NCI-H69 (cell line): ENCODE measurements at places on chromosomes 1 and 21.

GRCh38 chr1:56938646-56939045, 27.2 kb downstream of the C8B start:
- no peak for DNase-seq

GRCh38 chr1:170145770-170146676, at the start of gene NTMT2:
TSS of gene NTMT2 (plus strand) at chr1:170145959. CDS start at chr1:170146108, 149 bp downstream.
- DNase-seq, result peak; percentile 97

GRCh38 chr1:6424619-6425593, at the start of gene ESPN:
TSS of gene ESPN (plus strand) at chr1:6424776. CDS start at chr1:6424956, 180 bp downstream.
- DNase-seq, result peak; percentile 32

DNA sequence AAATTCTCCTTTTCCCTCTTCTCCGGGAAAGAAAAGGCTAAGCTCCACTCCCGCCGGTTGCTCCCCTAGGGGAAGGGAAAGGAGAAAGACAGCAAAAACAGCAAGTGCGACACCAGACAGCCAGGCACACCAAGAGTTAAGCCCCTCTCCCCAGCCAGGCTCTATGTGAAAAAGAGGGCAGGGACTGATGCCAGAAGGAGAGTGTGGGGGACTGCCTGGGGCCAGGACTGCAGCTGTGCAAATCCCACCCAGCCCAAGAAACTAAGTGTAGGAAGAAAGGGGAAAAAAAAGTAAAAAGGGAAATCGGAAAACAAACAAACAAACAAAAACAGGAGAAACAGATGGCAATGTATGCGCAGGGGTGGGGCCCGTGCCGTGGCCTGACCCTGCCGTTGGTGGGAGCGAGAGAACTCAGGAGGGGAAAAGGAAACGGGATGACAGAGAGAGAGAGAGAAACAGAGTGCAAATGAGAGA, 27.7 kb upstream of the FMO1 start:
- DNase-seq, result peak; percentile 72

- DNase-seq, result no peak
These were observed 196.0 kb downstream of the FMN2 start for GRCh38 chr1:240287722-240288121.

- peak; percentile 51 for DNase-seq
These were observed 1.8 kb upstream of the EXTL1 start for GRCh38 chr1:26019641-26020315.

- DNase-seq, result peak; percentile 7
These were observed 1.9 kb downstream of the OLIG1 start for GRCh38 chr21:33071770-33072306.

- DNase-seq, result no peak
These were observed 46.2 kb upstream of the ACOT11 start for GRCh38 chr1:54501849-54502248.

DNA sequence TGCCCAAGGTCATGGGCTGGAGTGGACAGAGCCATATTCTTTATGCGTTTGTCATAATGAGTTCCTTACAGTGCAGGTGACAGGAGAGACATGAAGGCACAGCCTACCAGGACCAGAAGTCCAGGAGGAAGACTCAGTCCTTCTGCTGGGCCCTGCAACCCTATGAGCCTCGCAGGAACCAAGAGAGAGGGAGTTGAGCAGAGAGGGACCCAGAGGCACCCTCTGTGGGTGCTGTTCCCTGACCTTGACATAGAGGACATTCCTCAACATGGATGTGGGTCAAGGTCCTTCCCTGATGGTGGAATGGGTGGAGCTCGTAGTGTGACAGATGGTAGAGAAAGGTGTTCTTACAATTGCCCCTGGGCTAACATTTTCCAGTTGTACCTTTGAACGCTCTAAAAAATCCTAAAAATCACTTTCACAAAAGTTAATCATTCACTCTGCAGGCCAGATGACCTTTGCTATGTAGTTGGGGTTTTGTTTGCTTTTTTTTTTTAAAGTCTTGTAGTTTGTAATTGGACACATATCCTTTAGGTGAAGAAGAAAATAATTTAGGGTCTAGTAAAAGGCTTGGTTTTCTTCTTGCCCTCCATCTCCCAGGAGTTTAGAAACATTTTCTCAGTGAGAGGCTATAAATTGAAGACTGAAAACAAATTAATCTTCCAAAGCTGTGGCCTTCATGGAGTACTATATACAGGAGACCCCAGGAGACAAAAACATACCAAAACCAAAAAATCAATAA, 41.9 kb downstream of the MAB21L3 start:
- DNase-seq, result no peak

DNA sequence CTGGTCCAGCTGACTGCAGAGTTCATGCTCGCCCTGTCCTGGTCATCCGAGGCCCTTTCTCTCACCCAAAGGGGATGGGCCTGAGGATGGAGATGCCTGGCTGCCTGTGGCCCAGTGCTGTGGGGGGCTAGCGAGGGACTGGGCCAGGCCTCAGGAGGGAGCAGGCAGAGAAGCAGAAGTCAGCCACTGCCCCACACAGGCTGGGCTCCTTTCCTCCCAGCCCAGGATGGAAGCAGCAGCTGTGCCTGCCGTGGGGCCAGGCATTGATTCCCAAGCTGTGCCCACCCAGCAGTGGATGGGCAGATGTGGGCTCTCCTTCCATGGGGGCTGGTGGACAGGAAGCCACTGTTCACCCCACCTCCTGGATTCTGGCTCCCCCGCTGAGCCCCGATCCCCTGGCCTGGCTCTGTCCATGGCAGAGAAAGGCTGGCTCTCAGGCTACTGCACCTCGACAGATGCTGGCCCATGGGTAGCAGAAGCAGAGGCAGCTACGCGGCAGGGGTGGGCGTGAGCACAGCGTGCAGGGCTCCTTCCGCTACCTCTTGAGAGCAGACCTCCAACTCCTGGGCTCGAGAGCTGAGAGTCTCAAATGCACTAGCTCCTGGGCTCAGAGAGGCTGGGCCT, 24.6 kb downstream of the RUNX3 start:
- DNase-seq, result no peak

- peak; percentile 60 for DNase-seq
These were observed 33.1 kb upstream of the LBR start for GRCh38 chr1:225460737-225461532.

DNA sequence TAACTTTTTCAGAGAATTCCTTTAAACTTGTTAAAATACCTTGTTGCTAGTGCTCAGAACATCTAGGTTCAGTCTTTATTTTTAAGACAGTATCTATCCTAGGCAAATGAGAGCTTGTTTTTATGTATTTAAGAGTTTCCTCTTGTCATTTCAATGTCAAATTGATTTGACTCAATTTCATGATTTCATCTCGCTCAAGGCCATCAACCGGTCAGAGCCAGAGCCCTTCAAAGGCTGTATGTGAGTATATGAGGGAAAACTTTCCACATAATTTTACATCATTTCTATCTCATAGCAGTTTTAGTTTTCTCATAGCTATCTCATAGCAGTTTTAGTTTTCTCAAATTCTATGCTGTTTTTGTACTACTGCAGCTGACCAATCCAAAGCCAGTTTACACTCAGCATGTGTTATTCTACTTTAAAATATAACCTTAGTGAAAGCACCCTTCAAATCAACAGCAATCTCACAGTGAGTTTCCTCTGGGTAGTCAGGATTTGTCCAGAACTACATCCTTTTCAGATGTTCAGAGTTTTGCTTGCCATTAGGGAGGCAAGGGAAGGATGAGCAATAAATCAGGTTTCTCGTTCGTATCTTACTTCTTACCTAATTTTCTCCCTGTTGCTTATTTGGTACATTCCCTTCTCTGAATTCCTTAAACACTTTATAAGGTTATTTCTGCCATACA, 12.7 kb downstream of the HNRNPU start:
- DNase-seq, result no peak

DNA sequence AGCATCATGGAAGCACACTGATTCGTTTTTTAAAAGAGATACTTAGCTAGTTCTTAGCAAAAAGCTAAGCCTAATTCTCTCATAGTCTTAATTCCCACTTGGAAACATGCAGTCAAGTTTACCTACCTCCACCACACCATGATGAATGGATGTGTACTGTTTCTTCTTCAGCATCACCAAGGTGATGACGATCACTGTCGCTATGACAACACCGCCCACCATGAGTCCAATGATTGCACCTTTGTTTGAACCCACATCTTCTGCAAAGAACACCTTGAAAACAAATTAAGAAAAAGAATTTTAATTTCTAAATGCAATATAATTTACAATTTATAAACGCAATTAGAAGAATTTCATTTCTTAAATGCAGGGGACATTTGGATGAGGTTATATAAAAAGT, 156.8 kb downstream of the GABPA start:
- no peak for DNase-seq

DNA sequence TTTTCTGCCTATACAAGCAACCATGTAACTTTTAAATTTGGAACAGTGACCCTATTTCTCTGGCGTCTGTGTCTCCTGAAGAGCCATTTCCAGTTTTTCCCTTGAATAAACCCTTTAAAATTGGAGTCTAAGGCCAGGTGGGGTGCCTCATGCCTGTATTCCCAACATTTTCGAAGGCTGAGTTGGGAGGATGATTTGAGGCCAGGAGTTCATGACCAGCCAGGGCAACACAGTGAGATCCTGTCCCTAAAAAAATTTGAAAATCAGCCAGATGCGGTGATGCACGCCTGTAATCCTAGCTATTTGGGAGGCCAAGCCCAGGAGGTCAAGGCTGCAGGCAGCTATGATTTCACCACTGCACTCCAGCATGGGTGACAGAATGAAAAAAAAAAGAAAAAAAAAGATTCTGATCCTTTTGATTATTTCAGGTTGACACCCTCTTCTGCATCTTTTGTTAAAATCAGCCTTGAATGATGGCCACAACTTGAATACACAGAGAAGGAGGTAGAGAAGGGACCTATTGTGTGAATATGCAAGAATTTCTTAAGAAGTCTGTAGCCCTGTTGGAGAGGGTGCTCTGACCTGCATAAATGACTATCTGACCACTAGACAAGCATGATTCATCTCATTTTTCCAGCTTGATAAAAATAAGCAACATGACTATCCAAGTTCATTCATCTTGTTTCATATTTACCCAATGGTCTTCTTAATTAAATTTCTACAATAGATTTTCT, 40.2 kb upstream of the PARP1 start:
- DNase-seq, result no peak

GRCh38 chr1:30596470-30596869, 126.9 kb downstream of the MATN1 start:
- DNase-seq, result no peak

GRCh38 chr1:212555426-212555825, 53.1 kb upstream of the ATF3 start:
- no peak for DNase-seq

GRCh38 chr1:25711555-25712298, 88.3 kb upstream of the SELENON start:
- no peak for DNase-seq

DNA sequence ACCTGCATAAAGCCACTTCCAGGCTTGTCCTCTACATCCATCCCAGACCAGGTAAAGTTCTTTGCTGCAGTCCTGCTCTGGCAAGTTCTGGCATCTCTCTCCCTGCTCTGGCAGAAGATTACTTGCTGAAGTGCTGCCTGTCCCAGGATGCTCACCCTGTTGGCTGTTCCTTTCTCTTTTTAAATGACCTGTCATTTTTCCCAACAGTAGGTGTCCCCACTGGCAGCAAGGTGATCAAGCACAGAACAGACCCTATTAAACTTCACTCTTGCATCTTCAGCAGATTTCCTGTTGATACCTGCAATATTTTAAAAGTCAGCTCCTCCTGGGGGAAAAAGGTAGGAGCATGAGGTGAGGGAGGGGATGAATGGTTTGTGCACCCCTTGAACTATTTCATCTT, 332.6 kb downstream of the PBX1 start:
- peak; percentile 42 for DNase-seq

- peak; percentile 75 for DNase-seq
These were observed 14.0 kb downstream of the ATP5PO start for GRCh38 chr21:33901412-33902288.

- no peak for DNase-seq
These were observed 25.3 kb downstream of the RRAGC start for GRCh38 chr1:38834221-38834782.

DNA sequence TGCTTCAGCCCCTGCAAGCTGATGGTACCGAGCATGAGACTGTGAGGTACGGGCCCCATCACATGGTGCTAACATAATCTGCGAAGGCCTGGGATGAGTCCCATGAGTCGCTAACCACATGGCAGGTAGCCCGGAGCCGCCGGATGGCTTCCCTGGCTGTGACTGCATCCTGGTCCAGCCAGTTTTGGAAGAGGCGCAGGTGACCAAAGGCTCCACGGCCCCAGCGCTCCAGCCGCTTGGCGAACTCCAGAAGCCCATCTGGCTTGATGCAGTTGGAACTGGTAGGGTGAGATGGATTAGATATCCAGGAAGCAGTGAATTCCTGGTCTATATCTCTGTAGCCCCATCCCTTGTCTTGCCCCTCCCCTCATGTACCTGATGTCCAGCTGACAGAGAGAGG, 24.6 kb downstream of the LRRC41 start:
- DNase-seq, result no peak

GRCh38 chr1:230707732-230708630, 5.9 kb downstream of the AGT start:
- DNase-seq, result no peak

DNA sequence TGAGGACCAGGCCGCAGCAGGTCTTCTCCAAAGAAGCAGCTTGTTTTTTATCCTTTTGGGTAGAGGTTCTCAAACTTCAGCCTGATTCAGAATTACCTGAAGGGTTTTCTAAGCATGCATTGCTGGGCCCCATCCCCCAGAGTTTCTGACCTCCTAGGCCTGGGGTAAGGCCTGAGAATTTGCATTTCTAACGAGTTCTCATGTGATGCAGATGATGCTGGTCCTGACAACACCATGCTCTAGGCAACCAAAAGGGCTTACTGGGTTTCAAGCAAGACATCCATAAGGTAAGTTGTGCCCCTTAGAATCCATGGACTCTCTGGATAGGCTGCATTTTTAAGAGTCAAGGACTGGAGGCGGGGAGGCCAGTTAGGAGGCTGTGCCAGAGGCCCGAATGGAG, 295.1 kb downstream of the HHIPL2 start:
- no peak for DNase-seq

GRCh38 chr1:183313063-183313462, 105.1 kb downstream of the NMNAT2 start:
- peak; percentile 66 for DNase-seq

- DNase-seq, result peak; percentile 82
These were observed 59.1 kb upstream of the ZNF648 start for GRCh38 chr1:182120411-182121258.

DNA sequence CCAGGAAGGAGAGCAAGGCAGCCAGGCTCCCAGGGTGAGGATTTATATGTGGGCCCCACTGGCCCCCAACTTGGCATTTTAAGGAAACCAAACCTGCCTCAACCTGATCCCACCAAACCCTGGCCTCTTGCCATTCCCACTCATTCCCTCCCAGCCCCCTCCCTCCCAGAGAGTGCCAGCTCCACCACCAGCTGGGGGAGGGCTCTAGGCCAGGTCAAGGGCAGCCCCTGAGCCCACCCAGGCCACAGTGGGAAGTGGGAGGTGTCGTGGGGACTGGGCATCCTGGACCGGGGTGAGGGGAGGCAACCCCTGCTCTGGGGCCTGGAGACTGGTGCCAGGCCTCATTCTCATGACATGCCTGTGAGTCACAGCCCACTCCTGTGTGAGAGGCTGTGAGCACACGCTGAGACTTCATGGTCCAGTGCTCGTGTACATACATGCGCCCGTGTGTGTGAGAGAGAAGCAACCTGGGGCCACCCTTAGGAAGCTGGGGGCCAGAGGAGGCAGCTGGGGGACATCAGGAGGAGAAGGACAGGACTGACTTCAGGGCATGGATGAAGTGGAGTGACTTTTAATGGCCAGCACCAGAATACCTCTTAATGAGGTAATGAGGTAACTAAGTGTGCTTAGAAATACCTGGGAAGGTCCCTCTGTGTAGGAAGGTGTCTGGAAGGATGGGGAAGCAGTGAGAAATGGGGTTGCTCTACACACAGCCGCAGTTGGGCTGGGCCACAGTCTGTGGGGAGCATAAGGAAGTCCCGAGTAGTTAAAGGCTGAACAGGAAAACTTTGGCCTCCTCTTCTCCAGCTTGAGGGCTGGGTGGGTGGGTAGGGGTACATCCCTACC, at the start of gene S100A2:
Gene S100A2, minus strand, starts transcription at position 316 of the 846 bp plus-strand sequence. CDS start 1,967 bp downstream, outside the sequence.
- peak; percentile 96 for DNase-seq

GRCh38 chr1:66237722-66238479, 296.1 kb upstream of the SGIP1 start:
- DNase-seq, result no peak
